ENCODE measurements at places on chromosomes 1 and 21. TPM values are rescaled to one million over a fixed set of nuclear protein-coding genes. Genes with fewer than 3 reads are reported as not detected.
A peak's percentile ranks its signal among the peaks of the same experiment; 100 is the strongest.

LCE1F gene
- not detected for total RNA-seq

IL12RB2 gene
- not detected for total RNA-seq

CASQ2 gene
- not detected for total RNA-seq

IL22RA1 gene
- total RNA-seq, result 1.2 TPM

KRTAP13-2 gene
- not detected for total RNA-seq

MANEAL gene
- 10.4 TPM for total RNA-seq

SELP gene
- 0.37 TPM for total RNA-seq

- no peak for DNase-seq
Observed at GRCh38 chr1:11796036-11796828, 9.5 kb downstream of the MTHFR start.

DNA sequence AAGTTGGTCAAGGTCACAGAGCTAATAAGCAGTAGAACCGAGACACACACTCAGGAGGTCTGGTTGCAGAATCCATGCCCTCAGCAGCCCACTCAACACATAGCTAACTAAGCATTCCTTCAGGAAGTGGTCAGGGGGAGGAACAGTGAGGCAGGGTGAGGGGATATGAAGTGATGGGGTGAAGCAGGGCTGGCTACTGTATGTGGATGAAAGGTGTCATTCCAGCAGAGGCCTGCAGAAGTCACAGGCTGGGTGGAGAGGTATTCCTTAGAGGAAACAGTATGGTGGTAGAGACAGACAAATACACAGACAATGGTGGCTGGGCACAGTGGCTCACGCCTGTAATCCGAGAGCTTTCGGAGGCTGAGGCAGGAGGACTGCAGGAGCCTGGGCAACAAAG, 14.1 kb downstream of the TMCO4 start:
- DNase-seq, result no peak

- DNase-seq, result no peak
Observed at GRCh38 chr1:96999191-96999590, 277.6 kb downstream of the PTBP2 start.

DNA sequence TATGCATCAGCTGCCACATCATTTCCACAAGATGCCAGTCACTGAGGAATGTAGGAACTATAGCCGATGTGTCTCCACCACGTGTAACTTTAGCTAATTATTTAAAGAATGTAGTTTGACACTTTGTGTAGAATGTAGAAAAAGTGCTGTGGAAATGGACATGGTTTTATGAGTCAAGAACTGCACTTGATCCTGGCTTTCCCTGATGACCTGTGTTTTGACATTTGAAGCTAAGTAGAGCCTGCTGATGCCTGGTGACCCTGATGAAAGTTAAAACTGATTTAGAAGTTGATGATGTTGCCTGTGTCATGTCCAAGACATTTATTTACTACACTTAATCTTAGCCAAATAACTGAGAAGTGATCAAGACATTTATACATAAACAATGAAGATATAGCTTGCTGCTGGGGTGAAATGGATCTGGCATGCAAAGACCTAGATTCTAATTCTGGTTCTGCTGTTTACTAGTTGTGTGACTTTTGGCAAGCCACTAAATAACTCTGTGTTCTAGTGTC, 4.4 kb upstream of the OSBPL9 start:
- DNase-seq, result no peak

GRCh38 chr1:229466887-229467286, 33.0 kb upstream of the ACTA1 start:
- DNase-seq, result no peak

- DNase-seq, result no peak
Observed at GRCh38 chr1:197683895-197684553, 91.3 kb downstream of the DENND1B start.

DNA sequence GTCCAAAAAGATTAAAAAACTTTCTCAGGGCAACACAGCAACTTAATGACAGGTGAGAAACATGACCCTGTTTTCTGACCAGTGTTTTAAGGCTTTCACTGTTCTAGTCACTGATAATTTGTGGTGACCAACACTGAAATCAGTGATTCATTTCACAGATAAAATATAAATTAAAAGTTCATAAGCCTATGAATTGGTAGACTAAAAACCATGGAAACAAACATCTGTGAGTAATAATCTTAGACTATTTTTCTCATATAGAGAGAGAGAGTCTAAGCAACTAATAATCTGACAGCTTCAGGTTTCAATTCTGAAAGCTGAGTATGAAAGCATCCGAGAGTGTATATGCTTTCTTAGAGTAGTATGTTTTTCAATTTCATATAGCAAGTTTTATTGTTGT, 536.9 kb downstream of the ADGRL2 start:
- DNase-seq, result no peak

GRCh38 chr1:154819628-154820590, 50.2 kb downstream of the KCNN3 start:
- DNase-seq, result peak; percentile 19

GRCh38 chr1:175195281-175195680, 2.7 kb upstream of the KIAA0040 start:
- DNase-seq, result no peak

DNA sequence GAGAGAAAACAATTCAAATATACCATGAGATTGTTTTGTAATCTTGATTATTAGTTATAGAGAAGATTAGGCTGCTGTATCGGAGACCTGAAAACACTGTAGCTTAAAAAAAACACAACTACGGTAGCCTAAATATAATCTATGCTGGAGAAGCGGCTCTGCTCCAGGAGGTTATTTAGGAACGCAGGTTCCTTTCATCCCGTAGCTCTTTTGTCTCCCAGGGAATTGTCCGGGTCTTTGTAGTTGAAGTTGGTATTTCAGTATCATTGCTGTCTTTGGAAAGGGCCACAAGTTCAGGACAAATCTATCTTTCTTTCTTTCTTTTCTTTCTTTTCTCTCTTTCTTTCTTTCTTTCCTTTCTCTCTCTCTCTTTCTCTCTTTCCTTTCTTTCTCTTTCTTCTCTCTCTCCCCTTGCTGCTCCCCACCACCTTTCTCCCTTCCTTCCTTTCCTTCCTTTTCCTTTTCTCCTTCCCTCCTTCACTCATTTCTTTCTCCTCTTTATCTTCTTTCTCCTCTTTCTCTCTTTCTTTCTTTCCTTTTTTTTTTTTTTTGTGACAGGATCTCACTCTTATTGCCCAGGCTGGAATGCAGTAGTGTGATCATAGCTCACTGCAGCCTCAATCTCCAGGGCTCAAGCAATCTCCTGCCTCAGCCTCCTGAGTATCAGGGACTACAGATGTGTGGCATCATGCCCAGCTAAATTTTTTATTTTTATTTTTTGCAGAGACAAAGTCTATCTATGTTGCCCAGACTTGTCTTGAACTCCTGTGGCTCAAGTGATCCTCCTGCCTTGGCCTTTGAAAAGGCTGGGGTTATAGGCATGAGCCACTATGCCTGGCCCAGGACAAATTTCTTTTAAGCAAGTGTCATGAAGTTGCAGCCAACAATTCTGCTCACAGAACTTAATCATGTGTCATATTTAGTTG, 10.9 kb upstream of the NFIA start:
- DNase-seq, result no peak

DNA sequence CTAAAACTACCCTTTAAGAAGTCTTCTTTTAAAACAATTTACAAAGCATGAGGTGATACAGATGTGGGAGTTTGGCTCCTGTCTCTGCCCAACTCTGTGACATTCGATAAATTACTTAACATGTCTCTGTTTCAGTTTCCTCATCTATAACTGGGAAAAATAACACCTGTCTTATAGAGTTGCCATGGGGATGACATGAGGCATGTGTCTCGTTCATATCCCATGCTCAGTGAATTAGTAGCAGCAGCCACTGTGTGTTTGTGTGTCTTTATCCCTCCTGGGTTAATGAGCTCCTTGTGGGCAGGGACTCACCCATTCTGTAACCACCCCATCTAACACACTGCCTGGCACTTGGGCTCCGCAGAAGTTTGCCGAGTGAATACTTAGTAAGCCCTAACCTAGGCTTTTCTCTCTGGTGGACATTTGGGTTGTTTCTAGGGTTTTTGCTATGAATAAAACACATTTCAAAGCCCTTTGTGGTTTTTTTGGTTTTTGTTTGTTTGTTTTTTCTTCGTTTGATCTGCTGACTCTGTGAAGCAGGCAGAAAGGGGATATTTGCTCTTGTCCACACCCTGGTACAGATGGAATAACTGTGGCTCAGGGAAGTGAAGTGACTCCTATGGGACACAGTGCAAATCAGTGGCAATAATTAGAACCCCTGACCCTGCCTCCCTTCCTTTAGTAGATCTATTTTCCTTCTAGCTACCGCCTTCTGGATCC, 797 bp upstream of the KCNJ9 start:
- peak; percentile 30 for DNase-seq

GRCh38 chr1:234326497-234327366, 46.5 kb upstream of the COA6 start:
- peak; percentile 25 for DNase-seq

- DNase-seq, result no peak
Observed at GRCh38 chr1:241362350-241362749, 5.3 kb upstream of the RGS7 start.

- DNase-seq, result no peak
Observed at GRCh38 chr1:10665930-10666850, 130.3 kb downstream of the CASZ1 start.

DNA sequence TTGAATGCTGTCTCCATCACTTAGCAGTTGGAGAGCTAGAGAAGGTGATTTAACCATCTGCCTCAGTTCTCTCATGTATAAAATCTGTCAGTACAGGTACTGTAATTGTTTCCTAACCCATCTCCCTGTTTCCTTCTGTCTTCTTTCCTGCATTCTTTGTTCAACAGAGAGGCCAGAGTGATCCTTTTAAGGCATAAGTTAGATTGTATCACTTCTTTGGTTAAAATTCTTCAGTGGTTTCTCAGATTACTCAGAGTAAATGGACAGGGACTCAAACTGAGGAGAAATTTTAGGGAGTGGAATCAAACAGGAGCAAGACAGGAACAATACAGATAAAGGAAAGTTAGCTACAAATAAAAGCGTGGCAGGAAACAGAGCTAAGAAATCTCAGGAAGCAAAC, 45.2 kb upstream of the SSX2IP start:
- no peak for DNase-seq

DNA sequence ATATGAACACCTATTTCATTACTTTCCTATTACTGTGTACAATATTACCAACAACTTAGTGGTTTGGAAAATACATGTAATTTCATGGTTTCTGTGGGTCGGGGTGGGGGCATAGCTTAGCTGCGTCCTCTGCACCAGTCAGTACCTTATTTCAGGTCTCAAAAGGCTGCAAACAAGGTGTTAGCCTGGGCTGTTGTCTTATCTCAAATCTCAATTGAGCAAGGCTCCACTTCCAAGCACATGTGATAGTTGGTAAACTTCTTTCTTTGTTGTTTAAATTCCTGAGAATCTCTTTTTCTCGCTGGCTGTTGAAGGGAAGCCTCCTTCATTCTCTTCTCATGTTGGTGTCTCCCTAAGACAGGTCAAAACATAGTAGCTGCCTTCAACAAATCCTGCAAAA, 485.4 kb downstream of the AMY1C start:
- DNase-seq, result no peak

DNA sequence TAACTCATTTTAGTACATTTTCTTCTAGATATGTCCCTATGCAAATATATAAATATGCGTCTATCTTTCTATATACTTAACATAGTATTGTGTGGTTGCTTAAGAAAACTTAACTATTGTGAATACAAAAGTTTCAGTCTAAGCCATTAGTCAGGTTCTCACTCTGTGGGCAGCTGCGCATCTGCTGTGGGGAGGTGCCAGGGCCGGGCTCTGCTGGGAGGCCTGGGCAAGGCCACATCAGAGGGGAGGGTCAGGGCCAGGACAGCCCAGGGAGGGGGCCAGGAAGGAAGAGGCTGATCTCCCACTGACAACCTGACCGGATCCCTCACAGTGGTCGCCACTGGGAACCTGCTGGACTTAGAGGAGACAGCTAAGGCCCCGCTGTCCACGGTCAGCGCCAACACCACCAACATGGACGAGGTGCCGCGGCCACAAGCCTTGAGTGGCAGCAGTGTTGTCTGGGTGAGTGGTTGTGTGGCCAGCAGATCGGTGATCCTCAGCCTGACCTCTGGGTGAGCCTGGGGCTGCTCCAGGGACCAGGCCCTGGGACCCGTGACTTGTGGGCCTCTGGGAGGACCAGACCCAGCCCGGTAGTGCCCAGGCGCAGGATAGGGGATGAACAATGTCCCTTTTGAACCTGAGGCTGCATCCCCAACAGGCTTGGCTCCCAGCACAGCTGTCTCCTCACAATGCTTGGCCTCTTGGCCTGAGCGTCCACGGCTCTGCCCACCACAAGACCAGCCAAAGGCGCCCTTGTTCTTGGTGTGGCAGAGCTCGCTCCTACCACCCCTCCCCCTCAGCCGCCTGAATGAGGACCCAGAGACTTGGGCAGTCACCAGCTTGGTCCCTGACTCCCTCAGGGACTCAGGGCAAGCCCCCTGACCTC, 20.2 kb downstream of the LDLRAP1 start:
- DNase-seq, result no peak

- no peak for DNase-seq
Observed at GRCh38 chr1:12469493-12469892, 148.5 kb downstream of the DHRS3 start.

GRCh38 chr1:204480515-204480914, 14.1 kb downstream of the PIK3C2B start:
- DNase-seq, result no peak

- peak; percentile 63 for DNase-seq
Observed at GRCh38 chr1:11550664-11551283, 71.8 kb downstream of the DISP3 start.

DNA sequence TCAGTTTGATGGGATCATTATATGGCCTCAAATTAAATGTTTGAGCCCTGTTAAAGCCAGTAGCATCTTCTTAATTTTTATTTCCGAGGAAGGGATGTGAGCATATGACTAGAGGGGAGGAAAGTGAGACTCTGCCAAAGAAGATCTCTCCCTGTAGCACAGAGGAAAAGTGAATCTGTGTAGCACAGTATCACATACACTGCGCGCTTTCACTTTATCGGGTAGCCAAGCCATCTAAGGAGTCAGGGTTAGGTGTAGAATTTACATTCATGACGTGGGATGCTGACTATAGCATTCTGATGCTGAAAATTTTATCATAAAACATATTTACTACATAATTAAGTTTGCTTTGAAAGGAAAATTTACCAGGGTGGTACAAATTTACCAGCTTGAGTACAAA, 24.0 kb downstream of the LRRC8D start:
- DNase-seq, result no peak

- DNase-seq, result no peak
Observed at GRCh38 chr21:35303085-35303484, 254.0 kb upstream of the RUNX1 start.

Data from H4 (cell line).